ENCODE measurements at places on chromosomes 13 and 19.

GRCh38 chr13:111282425-111282824 is 38.0 kb upstream of the TEX29 start:
- no peak for DNase-seq

GRCh38 chr13:39496506-39496905 is 106.5 kb downstream of the LHFPL6 start:
- DNase-seq: no peak

GRCh38 chr19:41936416-41936850 is 8.2 kb upstream of the ERFL start:
- no peak for DNase-seq

- no peak for DNase-seq
These were observed 234.9 kb upstream of the GPC6 start for GRCh38 chr13:92991692-92992091.

GRCh38 chr19:30393046-30393445 is 20.9 kb downstream of the ZNF536 start:
- DNase-seq: no peak

GRCh38 chr13:40556453-40556852 is 110.0 kb downstream of the FOXO1 start:
- DNase-seq: no peak

- no peak for DNase-seq
These were observed 3.8 kb downstream of the ZAR1L start for GRCh38 chr13:32311188-32311897.

GRCh38 chr13:76385586-76385985 is 500.6 kb downstream of the KCTD12 start:
- DNase-seq: no peak

DNA sequence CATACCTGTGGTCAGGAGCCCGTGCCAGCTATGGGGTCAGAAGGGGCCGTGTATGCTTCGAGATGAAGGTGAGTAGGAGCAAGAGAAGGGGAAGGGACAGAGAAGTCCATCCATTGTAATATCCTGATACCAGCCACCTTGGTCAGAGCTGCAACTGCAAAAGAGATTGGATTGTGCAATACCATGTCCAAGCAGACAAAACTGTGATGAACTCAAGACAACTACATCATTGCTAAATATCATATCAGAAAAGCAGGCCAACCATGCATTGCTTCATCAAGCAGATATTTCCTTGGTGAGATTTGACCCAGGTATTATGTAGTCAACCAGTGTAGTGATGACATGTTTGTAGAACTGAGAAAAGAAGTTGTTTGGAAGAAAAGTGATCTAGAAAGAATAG is 12.1 kb downstream of the HNRNPUL1 start:
- DNase-seq: no peak

DNA sequence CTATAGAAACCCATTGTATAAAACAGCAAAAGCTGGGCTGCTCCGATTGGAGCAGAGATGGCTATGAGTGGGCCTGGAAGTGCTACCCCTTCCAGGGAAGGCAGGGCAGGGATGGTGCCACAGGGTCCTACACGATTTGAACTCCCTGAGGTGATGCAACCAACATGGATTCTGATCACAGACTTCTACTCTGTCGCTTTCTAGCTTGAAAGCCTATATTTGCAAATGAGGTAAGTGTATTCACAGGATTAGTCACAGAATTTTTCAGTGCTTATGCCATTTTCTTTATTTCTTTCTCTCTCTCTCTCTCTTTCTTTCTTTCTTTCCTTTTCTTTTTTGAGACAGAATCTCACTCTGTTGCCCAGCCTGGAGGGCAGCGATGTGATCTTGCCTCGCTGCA is 179.0 kb downstream of the SPRY2 start:
- DNase-seq: no peak

DNA sequence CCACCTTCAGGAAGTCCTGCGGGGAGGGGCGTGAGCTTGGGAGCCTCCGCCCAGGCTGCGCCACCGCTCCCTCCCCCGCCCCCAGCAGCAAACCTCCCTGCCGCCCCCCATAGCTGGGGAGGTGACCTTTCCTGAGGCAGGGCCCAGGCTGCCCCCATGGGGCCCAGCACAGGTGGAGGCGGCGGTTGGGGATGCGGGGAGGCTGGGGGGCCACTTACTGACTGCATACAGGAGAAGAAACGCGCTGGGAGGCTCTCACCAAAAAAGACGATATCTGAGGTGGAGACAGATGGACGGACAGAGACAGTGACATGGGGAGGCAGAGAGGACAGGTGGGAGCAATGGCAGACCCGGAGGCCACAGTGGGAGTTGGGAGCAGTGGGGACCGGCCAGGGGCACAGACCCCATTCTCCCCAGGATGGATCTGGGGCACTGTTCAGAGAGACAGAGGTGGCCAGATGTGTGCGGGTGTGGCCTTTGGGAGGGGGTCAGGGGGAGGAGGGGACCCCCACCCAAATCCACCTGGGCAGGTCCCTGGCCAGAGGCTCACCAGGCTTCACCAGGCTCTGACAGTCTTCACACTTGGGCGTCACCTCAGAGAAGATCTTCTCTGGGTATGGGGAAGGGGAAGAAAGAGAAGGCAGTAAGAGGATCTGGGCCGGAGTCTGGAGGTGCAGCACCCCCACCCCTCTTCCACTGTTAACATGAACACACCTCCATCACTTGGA is 3.0 kb upstream of the RINL start:
- no peak for DNase-seq

DNA sequence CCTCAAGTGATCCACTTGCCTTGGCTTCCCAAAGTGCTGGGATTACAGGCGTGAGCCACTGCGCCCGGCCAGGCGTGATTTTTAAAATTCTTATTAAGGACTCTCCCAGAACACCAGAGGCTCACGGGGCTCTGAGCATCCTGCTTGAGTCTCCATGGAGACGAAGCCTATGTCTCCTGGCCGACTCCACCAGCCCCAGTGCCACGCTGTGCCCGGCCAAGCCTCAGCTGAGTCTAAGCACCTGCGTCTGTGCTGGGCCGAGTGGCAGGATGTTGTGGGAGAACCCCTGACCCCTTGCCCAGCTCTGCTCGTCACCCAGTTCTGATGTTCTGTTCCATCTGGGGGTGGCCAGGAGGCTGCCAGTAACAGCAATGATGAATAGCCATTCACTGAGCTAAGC is 3.9 kb upstream of the CELF5 start:
- no peak for DNase-seq

DNA sequence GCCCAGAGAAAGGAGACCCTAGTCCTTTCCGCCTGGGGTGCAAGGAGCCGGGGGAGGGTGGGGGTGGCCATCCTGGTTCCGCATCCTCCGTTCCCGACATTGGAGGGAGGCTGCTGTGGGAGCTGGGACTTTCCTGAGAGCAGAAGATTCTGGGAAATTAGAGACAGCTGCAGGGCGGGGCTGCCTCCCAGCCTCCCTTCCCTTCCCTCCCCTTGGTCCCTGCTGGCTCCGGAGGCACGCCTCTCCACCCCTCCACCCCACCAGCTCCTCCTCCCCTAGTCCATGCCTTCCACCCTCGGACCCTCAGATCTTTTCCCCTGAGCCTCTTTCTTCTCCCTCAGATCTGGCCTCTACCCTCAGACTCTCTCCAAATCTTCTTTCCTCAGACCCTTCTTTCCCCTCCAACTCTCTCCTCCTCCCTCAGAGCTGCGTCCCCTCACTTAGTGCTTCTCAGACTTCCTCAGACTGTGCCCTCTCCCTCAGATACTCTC is 3.1 kb upstream of the BCL3 start:
- no peak for DNase-seq

DNA sequence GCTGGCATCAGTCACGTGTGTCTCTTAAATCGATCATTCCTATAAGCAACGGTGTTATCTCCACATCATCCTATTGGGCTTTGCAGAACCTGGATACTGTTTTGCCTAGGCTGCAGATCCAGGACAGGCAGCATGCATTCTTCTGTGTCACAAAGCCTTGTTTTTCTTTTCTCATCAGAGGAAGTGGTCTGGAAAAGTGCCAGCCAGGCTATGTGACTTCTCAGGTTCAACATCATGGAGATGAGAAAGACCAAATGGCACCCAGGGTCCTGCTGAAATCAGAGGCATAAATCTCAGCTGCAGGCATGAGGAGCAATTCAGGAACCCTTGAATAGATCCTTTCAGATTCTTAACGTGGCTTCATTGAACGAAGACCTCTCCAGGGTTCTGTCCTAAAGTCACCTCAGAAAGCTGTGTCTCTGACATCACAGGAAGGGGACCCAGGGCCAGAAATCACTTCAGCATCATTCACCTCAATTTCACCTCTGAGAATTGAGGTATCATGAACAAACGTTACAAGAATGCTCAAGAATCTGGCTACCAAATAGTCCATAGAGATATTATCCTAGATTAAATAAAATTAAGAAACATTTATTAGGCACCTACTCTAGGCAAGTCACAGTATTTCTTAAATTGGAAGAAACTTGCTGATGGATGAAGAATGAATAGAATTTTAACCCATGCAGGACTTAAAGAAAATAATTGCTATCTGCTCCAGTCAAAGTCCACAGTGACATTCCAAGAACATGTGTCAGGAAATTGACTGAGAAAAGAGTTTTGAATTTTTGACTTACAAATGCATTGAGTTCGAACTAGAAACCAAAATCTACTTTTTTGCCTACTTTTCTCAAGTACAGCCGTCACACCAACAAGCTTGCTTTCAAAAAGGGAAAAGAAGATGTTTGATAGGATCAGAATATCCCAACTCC is 124.1 kb downstream of the COG6 start:
- no peak for DNase-seq

GRCh38 chr13:73657821-73658540 is 476.2 kb downstream of the KLF12 start:
- DNase-seq: peak; percentile 80

GRCh38 chr13:79904581-79904980 is 423.6 kb downstream of the NDFIP2 start:
- DNase-seq: no peak

DNA sequence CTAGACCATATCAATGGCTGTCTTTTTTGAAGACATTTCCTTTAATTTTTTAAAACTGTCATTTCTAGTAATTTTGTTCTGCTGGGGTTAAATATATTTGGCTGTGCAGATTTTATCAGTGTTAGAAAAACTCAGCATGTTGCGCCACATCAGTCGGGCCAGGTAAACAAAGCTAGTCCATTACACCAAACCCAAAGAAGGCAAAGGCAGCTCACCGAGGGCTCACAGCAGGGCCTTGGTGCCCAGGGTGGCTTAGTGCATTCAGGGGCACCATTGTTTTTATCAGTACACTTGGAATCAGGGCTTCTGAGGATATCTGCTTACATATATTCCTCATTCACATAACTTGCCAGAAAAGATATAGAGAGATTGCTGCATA is 22.2 kb downstream of the SPATA13 start:
- no peak for DNase-seq

GRCh38 chr19:54517483-54517882 is 14.9 kb downstream of the LAIR2 start:
- DNase-seq: peak; percentile 1

GRCh38 chr13:55660851-55661250 is 1479.9 kb upstream of the PRR20A start:
- no peak for DNase-seq

DNA sequence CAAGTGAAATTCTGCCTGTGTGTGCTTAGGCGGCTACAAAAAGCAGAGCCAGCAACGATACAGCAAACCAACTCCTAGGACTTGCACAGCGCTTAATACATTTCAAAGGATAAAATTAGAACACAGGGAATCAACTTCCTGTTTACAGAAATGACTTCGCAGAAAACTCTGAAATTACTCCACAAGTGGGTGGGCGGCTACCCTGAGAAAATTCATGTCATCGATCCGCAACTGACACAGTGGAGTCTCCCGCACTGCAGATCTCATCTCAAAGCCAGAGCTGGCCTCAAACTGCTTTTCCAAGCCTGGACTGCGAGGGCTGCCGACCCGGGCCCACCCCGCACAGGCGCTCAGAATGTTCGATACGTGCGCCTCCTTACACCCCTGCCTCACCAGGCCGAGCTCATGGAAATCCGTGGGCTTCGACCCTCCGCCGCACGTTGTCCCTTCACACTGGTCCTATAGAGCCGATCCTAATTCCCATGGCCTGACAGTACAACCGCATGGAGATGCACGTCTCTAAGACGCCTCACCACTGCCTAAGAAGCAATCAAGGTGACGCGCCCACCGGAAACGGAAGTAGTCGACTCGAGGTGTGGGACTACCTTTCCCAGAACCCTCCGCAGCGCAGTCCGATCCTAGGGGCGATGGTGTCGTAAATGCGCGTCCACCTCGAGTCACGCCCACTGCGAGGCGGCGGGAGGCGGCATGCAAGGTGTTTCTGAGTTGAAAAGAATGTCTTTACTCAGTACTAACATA is at the start of gene ZNF229:
Gene ZNF229 (minus strand): TSS at position 557 of the 759 bp plus-strand sequence. CDS start 5,625 bp downstream, outside the sequence.
- peak; percentile 90 for DNase-seq

GRCh38 chr13:46621133-46621532 is 68.2 kb downstream of the LRCH1 start:
- no peak for DNase-seq

DNA sequence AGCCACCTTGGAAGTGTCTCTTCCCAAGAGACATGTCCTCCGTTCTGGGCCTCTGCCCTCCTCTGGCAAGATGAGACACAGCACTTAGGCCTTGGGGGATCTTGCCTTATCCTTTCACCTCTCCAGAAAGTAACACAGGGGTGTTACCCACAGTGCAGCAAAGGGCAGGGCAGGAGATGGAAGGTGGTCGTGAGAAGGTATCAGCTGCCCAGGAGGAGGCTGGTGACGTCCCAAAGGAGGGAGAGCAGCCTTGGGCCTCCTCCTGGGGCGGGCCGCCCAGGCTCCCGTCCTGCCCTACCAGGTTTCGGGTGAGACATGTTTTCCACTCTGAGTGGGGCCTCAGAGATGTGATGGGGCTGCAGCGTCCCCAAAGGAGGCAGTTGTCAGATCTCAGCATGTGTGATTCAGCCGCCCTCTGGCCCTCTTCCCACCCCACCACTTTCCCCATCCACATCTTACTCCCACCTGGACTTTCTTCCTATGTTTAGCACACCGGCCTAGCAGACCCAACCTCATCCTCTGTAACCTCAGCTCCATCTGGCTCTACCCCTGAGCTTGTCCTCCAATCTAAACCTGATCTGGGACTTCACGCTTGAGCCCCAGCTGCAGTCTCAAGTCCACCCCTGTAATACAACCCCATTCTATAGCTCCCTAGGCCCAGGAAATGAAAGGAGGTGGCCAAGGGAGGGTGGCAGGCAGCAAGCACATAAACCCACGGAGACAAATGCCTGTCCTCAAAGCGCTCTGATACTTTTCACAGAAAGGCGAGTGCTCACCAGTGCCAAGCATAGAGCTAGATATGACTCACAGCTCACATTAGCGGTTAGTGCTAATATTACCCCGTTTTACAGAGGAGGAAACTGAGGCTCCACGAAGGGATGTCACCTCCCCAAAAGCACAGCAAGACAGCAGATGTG is 9.3 kb downstream of the POU2F2 start:
- DNase-seq: no peak

- DNase-seq: peak; percentile 73
These were observed 21.5 kb downstream of the EBPL start for GRCh38 chr13:49669735-49670309.

- DNase-seq: no peak
These were observed 26.7 kb upstream of the NAPA start for GRCh38 chr19:47541518-47541917.
